Glomerular endothelial cell (primary cell): ENCODE measurements at places on chromosomes 16 and 17.
A peak's percentile ranks its signal among the peaks of the same experiment; 100 is the strongest.

- no peak for DNase-seq
Observed at GRCh38 chr16:31361201-31362110, 6.5 kb downstream of the ITGAX start.

- DNase-seq, result no peak
Observed at GRCh38 chr17:28717578-28718332, at the start of gene RAB34. TSS of gene RAB34 (minus strand) at chr17:28717868. CDS start at chr17:28717266, 602 bp downstream.

GRCh38 chr17:65727246-65727645, 165.8 kb upstream of the AXIN2 start:
- DNase-seq, result no peak

GRCh38 chr17:58236394-58236793, 2.0 kb upstream of the LPO start:
- DNase-seq, result no peak

DNA sequence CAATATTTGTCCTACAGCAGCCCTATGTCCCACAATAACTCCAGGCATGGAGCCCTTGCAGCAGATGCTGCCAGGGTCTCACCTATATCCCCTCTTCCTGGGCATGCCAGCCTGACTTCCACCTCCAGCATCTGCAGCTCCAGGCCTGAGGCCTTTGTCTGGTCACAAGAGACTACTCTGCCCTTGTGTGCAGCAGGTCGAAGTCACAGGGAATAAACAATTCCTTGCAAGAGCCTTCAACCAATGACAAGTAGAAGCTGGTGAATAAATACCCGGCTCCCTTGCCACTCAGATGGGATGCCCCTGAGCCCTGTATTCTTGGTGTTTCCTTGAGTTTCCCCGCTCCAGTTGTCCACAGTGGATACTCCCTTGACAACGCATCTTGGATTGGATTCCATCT, 23.0 kb downstream of the CES1 start:
- DNase-seq, result no peak

DNA sequence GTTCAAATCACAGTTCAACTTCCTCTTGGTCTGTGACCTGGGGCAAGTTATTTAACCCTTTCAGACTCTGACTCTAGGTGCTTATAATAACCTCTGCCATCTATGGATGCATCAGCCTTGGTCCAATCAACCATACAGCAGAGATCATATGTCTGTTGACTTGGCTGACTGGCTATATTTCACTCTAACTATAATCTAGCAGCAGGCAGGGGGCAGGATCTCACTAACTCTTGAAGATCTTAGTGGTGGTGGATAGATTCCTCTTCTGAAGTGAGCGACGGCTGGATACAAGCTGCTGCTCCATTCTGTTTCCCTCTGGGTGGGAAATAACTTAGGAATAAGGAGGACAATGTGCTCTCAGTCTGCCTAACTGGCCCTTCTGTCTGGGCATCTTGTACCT, 146.6 kb downstream of the SKAP1 start:
- no peak for DNase-seq

DNA sequence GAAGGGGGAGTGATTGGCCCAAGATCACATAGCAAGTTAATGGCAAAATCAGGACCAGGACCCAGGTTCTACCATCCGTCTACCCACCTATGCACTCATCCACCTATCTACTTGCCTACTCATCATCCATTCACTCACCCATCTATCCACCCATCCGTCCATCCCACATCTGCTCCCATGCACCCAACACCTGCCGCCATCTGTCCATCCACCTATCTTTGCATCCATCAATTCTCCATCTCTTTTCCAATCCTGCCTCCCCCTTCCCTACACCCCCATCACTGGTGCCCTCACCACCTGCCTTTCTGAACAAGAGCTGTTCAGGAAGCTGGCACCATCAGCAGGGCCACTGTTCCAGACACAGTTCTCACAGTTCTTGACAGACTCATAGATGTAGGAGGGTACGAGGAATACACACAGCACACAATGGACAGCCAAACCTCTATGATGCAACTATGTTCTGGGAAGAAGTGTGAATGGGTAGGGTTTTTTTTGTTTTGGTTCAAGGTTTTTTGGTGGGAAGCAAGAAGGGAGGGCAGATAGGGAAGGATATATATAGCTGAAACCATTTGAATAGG, 4.5 kb downstream of the SAMD14 start:
- DNase-seq, result no peak

DNA sequence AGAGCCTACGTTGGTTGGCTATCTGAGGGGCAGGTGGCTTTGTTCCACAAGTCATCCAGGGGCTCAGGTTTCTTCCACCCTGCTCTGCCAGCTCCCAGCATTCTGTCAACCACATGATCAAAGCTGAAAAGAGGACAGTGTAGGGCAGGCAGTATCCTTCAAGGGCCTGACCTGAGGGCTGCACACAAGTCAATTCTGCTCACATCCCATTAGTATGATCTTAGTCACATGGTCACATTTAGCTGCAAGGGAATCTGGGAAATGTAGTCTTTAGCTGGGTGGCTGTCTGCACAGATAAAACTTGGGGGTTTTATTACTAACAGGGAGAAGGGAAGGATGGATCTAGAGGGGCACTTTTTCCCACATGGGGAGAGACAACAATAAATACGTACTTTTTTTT, 97.3 kb downstream of the SALL1 start:
- DNase-seq, result no peak

- DNase-seq, result no peak
Observed at GRCh38 chr17:68301438-68301959, 10.2 kb downstream of the ARSG start.

- DNase-seq, result no peak
Observed at GRCh38 chr16:66942981-66943380, 7.7 kb downstream of the CES2 start.

DNA sequence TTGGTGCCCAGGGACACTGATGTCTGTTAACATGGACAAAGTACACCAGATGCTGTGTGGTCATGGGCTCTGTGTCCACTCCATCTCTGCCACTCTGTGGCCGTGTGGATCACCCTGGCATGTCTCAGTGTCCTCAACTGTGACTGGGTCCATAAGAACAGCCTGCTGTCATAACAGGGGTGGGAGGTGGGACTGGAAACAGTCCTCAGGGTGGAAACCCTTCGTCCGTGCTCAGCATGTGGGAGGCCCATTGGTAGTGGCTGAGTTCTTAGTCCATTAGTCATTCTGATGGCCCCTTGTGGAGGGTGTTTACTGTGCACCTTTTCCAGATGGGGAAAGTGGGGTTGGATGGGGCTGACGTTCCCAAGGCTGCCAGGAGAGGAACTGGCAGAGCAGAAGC, 12.8 kb downstream of the FLYWCH2 start:
- no peak for DNase-seq

- no peak for DNase-seq
Observed at GRCh38 chr16:49000594-49000993, 281.0 kb downstream of the CBLN1 start.

DNA sequence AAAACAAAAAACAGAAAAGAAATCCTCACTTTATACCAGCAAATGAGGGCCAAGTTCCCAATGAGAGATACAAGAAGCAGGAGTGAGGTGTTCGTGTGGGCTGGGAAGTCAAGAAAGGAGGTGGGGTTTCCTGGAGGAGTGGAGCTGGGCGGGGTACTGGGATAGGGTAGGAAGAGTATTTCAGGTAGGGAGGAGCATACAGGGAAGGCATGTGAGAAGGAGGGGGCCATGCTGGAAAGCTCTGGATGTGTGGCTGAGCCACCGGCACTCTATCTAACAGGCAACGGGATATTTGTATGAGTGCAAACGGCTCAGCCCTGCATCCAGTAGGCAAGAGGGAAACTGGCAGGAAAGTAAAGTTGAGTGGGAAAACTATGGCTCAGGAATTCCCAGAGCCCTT, 4.2 kb downstream of the OR3A2 start:
- DNase-seq, result no peak

GRCh38 chr17:27318633-27319032, 24.7 kb downstream of the WSB1 start:
- no peak for DNase-seq

DNA sequence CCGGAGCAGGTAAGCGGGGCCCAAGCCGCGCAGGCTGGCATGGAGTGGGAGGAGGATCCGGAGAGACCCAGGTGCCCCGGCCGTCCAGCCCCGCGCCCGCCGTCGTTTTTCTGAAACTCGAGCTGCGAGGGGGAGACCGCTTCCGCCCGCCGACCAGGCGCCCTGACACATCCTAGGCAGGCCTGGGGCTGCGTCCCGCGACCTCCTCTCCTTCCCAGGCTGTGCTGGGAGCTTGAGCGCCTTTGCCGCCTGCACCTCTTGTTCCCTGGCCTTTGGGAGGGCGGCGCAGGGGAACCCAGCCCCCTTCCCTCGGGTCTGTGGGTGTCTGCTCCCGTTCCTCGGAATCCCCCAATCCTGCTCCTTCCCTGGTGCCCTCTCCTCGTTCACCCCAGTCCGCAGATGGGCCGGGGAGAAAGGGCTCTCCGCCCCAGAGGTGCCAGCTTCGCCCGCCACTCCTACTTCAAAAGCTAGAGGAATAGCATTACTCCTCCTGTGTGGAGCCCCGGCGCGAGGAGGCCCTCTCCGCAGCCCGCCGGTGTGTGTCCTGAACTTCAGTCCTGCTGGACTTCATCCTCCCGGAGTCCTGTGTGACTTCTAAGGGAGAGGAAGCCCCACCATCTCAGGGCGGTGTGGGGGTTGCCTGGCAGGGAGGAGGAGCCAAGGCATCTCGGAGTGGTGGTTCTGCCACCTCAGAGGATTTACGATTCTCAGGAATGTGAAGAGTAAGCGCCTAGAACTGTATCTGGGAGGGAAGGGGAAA, 1.0 kb downstream of the NHERF1 start:
- no peak for DNase-seq

DNA sequence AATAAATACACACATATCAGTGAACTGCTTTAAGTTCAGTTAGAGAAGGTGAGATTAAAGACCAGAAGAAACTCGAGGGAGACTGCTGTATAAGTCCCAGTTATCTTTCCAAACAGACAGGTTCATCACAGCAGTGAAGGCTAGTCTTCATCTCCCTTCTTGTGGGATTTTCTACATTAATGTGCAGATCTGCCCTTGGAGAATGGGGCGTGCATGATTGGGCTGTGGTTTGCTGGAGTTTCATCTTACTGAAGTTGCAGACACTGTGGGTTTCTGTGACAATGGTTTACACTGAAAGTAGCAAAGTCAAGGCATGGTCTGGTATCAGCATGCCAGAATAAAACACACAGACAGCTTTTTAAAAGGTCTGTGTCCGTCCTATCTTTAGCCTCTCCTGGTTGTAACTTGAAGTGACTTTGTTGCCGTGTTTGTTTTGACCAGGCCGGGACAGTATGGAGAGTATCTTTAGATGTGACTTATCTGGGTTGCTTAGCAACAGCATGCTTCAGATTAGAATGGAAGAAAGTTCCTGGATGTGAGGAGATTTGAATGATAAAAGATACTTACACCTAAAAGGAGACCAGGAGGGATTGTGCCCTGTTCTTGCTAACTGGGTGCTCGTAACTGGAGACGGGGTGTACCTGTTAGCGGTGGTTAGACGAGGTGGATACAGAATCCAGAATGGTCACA, 16.1 kb downstream of the NAA60 start:
- DNase-seq, result no peak

GRCh38 chr17:48569674-48570324, 8.4 kb downstream of the HOXB4 start:
- DNase-seq, result no peak

DNA sequence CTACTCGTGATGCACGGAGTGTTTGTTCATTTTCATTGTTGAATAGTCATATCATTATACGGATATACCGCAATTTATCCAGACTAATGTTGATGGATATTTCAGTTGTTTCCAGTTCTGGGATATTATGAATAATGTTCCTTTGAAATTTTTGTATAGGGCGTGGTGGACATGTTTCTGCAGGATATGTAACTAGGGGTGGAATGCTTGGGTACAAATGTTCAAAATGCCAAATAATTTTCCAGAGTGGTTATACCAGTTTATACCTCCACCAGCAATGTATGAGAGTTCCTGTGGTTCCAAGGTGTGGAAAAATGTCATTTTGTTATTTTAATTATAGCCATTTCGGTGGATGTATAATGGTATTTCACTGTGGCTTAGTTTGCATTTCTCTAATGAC, 53.6 kb downstream of the NUP88 start:
- DNase-seq, result no peak

DNA sequence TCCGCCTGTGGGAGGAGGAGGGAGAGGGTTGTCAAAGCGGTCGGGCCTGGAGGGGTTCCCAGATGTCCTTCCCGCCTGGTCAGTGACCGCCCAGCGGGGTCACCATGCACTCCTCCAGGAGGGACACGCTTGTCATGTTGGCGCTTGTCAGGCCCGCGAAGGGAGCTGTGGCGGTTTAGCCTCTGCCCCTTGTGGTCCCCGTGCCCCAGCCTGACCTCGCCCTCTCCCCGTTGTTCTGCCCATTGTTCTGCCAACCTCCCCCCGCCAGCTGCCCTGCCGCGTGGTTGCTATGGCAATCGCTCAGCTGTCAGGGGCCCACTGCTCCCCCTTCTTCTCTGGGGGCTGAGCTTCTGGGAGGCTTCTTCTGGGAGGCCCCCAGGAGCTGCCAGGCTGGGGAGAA, 146.4 kb upstream of the CIBAR2 start:
- no peak for DNase-seq

GRCh38 chr17:78258323-78259191, 27.1 kb downstream of the TMEM235 start:
- no peak for DNase-seq

GRCh38 chr17:82200743-82201497, 11.7 kb downstream of the CCDC57 start:
- DNase-seq, result no peak

DNA sequence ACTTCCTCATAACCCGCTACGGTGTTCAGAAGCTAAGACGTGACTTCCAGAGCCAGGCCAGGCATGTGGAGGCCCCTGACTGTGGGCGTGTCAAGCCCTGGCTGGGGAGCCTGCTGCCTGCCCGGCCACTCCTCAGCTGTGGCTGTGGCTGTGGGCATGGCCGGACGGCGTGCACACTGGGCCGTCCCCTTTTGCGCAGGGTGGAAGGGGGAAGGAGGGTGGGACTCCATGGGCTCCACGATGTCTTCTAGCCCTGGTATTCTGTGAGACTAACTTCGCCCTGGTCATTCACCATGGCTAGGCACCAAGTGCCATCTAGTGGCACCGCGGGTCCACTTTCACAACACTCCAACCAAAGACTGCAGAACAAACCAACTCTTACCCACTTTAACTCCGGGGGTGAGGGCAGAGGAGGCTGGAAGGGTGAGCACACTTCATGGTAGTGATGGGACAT, 67.9 kb downstream of the N4BP1 start:
- peak; percentile 14 for DNase-seq

GRCh38 chr16:81746566-81746965, 32.5 kb upstream of the PLCG2 start:
- no peak for DNase-seq
